ENCODE measurements at places on chromosomes 3 and 15. TPM values are rescaled to one million over a fixed set of nuclear protein-coding genes. Genes with fewer than 3 reads are reported as not detected.

NPAP1 gene
- not detected for total RNA-seq

DNA sequence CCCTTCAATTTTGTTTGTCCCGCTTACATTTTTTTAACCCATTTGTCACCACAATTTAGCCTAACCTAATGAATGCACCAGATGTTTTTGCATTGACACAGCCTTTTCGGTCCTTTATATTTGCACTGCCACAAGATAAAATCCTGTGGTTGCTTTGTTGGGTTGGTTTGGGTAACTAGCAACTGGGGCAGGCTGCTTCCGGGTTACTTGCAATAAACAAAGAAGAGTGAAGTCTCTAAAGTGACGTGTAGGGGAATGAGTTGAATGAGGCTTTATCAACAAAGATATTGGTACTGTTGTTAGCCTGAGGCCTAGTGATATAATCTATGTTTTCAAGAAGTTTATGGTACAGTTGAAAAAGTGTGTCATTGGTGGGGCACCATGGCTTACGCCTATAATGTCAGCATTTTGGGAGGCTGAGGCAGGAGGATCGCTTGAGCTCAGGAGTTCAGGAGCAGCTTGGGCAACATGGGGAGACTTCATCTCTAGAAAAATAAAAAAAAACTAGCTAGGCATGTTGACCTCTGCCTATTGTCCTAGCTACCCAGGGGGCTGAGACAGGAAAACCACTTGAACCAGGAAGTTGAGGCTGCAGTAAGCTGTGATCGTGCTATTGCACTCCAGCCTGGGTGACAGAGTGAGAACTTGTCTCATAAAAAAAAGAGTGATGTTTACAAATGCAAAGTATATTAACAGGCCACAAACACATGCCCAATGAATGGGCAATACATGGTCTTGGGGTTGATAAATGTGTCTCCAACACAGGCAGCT lies 121.8 kb downstream of the OXSM start:
- no peak for DNase-seq
- H3K27me3 ChIP-seq: peaks cover 6% of the 10 kb centered on the region
- no peaks in the 10 kb centered on the region for H3K36me3 ChIP-seq
- peaks cover 5% of the 10 kb centered on the region for H3K4me1 ChIP-seq
- H3K27ac ChIP-seq: no peak overlapping the region
- H3K4me3 ChIP-seq: no peak overlapping the region

DNA sequence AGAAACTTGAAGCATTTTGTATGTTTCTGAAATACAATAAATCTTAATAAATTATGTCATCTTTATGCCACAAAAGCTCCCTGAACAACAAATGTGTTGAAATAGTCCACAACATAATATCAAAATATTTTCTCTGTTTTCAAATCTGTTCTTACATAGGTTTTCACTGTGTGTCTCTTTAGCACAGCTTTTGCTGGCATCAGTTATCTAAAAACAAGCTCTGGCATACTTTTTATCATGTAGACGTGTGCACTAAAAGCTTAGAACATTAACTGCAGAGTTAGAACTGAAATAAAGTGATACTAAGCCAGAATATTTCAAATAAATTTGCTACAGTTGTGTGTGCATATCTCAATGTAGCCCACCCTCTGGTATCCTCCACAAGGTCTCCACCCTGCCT lies 41.8 kb upstream of the ALCAM start:
- no peak for DNase-seq
- H3K27ac ChIP-seq: no peak overlapping the region
- peaks cover 13% of the 10 kb centered on the region for H3K4me1 ChIP-seq

DNA sequence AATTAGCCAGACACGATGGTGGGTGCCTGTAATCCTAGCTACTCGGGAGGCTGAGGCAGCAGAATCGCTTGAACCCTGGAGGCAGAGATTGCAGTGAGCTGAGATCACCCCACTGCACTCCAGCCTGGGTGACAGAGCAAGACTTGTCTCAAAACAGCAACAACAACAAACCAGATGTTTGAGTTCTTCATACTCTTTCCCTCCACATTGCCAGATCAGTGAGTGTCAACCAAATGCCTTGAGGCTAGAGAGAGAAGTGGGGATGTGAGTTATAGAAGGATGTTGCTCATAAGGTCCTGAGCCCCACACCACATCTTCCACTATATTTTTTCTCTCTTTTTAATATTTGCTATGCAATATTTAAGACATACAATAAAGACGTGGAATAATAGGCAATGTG lies 19.8 kb downstream of the MAPKBP1 start:
- no peak for DNase-seq
- H3K27me3 ChIP-seq: no peaks in the 10 kb centered on the region
- H3K27ac ChIP-seq: no peak overlapping the region
- H3K4me3 ChIP-seq: no peak overlapping the region

SYNPR gene
- not detected for total RNA-seq

DNA sequence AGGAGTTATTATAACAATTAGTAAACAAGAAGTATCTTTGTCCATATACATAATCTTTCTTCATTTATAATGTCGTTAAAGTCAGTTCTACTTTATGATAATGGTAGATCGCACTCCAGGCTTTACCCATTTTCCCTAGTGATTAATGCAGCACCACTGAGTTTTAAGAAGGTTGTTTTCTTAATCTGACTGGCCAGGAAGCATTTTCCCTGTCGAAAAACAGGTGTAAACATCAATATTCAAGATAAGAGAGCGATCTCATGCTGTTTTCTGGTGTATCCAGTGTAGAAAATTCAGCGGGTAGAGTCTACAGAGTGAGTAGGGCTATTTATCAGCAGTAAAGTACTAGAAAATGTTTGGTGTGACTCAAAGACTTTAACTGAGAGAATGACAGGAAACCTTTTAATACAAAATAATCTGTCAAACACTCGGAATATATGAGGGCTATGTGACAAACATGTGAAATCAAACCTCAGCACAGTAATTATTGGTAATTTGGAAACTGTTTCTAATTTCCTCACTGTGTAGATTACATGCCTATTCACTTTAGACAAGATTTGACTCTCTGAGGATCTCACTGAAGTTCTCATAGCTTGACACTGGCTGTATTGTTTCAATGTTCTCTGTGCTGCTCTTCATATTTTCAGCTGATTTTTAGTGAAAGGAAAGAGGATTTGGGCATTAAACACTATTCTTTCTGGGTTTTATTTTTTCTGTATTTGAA lies 1013.2 kb downstream of the VGLL3 start:
- no peak overlapping the region for H3K27ac ChIP-seq
- H3K27me3 ChIP-seq: no peaks in the 10 kb centered on the region
- H3K4me3 ChIP-seq: no peak overlapping the region
- H3K36me3 ChIP-seq: no peaks in the 10 kb centered on the region
- no peaks in the 10 kb centered on the region for H3K4me1 ChIP-seq
- no peak for DNase-seq

GRCh38 chr3:168968609-168969008 lies 694.9 kb downstream of the MECOM start:
- no peaks in the 10 kb centered on the region for H3K4me1 ChIP-seq
- no peak overlapping the region for H3K4me3 ChIP-seq
- H3K27me3 ChIP-seq: no peaks in the 10 kb centered on the region
- H3K27ac ChIP-seq: no peak overlapping the region

PTPRG gene
- 1.3 TPM for total RNA-seq

All from activated T-cell treated with anti-CD3 and anti-CD28 coated beads, Interleukin-2, amount 50 U/mL, for 72 hours (primary cell).